ENCODE measurements at places on chromosomes 2 and 18.

- DNase-seq = no peak
These were observed 179.8 kb downstream of the HDAC4 start for GRCh38 chr2:239220981-239221396.

DNA sequence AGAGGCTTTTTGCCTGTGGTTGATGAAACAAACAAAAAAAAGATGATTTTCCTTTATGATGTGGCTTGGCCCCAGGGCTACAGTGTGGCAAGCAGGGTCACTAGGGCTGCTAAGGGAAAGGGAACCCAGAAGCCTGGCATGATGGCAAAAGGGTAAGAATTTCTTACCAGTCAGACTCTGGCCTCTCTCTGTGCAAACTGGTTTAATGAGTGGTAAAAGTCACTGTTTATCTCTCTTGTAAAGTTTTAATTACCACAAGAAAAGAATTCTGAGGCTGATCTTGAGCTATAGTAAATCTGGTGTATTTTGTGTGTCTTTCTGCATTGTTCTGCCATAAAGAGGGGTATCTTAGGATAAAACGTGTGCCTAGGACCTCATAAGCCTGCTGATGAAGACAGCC lies 275.4 kb downstream of the STK39 start:
- DNase-seq = peak; percentile 22

DNA sequence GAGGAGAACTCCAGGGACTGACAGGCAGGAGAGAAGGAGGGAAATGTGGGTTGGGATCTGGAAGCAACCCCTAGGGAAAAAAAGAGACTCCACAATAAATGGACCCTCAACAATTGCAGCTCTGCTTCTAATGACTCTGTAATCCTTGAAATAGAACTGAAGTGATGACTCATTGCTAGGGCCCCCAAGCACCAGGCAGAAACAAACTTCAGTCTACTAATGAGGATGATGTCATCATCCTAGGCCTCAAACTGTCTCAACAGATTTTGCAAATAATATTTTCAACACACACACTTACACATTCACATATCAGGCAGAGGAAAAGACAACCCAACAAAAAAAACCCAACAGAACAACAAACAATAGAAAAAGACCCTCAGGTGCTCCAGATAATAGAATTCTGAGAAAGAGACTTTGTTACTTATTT lies 143.3 kb downstream of the HDAC4 start:
- DNase-seq = peak; percentile 81

- no peak for DNase-seq
These were observed 446 bp upstream of the EFHD1 start for GRCh38 chr2:232632904-232633412.

- DNase-seq = no peak
These were observed 7.4 kb upstream of the MAT2A start for GRCh38 chr2:85531589-85531988.

DNA sequence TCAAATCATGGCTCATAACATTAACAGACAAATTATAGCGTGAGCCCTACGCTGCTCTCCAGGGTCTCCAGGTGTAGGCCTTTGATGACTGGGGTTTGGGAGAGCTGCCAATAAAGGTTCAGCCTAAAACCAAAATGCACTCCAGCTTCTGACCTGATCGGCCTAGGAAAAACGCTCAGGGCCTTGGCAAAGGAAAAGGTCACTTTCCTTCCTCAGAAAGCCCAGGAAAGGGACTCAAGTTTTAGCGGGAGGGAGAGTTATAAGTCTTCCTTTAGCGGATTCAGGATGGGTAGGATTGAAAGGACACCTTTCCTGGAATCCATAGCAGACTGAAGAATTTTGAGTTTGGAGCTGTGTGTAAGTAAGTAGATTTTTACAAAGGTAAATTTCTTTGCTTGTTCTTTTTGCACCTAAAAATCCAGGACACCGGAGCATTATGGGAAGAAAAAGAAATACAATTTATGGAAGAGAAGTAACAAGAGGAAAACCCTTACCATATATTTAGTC lies 8.8 kb downstream of the EVX2 start:
- no peak for DNase-seq

GRCh38 chr18:46814399-46814798 lies 57.5 kb upstream of the ST8SIA5 start:
- DNase-seq = no peak

- peak; percentile 81 for DNase-seq
These were observed 1.7 kb downstream of the ROCK2 start for GRCh38 chr2:11342551-11343367.

DNA sequence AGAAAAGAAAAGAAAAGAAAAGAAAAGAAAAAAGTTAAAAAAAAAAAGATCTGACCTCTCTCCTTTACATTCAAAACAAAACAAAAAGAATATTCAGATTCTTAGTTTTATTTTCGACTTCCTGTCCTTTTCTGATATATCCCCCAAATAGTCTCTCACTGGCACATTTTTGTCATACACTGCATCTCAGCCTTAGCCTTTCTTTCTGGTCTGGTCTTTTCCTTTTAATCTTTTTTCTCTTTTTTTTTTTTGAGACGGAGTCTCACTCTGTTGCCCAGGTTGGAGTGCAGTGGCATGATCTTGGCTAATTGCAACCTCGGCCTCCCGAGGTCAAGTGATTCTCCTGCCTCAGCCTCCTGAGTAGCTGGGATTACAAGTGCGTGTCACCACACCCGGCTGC lies 1.6 kb upstream of the RIOK3 start:
- DNase-seq = no peak

GRCh38 chr2:217900010-217900779 lies 102.6 kb downstream of the TNS1 start:
- peak; percentile 14 for DNase-seq

DNA sequence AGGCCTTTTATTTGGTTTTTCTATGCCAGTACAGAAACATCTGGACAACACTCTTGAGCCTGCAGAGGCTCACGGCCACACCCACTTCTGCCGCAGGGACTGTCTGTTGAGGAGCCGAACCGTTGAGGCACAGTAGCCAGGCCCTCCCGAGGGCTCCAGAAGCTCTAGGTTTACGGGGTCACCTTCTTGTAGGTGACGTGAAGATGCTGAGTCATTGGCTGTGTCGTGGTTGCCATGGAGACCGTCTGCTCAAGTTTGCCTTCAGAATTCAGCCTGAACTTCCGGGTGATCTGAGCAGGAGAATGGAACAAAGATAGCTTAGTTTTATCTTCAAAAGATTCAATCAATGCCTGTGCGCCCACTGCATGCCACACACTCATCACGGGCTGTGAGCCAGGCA lies 25.9 kb downstream of the BOK start:
- peak; percentile 51 for DNase-seq

DNA sequence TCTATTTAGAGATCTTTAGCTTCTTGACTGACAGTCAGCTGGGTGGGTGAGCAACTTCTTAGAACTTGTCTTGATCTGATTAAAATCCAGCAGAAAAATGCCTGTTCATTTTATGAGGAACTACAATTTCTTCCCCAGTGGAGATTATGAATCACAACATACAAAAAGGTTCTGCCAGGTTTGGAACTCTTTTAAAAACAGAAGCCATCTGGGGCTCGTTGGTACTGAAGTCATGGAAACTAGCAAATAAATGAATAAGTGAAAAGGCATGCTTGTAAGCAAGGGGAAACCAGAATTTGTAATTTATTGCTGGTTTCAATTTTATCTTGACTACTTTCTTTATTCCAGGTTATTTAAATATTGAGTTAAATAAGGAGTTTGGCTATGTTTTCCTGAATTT lies 767.4 kb downstream of the MBD2 start:
- DNase-seq = no peak

GRCh38 chr2:35082072-35082471 lies 1273.5 kb upstream of the CRIM1 start:
- no peak for DNase-seq

DNA sequence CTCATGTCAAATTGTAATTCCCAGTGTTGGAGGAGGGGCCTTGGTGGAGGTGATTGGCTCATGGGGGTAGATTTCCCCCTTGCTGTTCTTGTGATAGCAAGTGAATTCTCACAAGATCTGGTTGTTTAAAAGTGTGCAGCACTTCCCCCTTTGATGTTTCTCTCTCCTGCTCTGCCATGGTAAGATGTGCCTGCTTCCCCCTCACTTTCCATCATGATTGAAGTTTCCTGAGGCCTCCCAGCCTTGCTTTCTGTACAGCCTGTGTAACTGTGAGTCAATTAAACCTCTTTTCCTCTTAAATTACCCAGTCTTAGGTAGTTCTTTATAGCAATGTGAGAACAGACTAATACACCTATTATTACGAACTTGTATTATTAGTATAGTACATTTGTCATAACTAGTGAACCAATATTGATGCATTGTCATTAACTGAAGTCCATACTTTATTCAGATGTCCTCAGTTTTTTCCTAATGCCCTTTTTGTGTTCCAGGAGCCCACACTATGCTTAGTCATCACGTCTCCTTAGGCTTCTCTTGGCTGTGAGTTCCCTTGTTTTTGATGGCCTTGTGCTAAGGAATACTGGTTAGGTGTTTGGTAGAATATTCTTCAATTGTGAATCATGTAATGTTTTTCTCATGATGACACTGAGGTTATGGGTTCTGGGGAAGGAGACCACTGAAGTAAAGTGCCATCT lies 4.5 kb upstream of the MAP3K2 start:
- DNase-seq = peak; percentile 43

GRCh38 chr18:58320907-58321561 lies 277.0 kb downstream of the NEDD4L start:
- DNase-seq = peak; percentile 19

DNA sequence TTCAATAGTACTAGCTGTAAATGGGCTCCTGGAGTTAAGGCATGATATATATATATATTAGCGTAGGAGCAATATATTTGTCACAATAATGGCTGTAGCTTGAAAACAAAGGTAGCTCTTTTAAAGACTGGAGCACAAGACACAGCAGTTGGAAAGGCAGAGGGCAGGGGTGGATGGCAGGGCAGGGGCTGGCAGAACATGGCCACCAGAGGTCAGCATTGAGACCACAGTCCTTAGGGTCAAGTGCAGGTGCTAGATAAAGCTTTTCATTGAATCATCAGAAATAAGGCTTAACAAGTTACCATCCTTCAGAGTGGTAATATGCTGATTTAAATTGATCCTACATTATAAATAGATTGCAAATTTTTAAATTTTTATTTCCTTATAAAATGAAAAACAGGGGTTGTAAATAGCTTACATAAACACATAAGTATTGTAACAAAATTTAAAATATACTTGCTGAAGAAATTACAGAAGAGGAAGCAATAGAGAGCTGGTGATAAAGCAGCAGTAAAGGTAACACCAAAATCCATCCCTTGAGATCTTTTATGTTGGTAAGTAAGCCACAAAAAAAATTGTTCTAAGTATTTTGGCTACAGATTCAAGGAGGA lies 161.2 kb upstream of the PIEZO2 start:
- peak; percentile 65 for DNase-seq

GRCh38 chr2:239393941-239394340 lies 6.9 kb downstream of the HDAC4 start:
- no peak for DNase-seq

- DNase-seq = peak; percentile 79
These were observed 75.3 kb downstream of the LRRFIP1 start for GRCh38 chr2:237702441-237703391.

GRCh38 chr18:9714266-9715087 lies 6.4 kb downstream of the RAB31 start:
- DNase-seq = no peak

DNA sequence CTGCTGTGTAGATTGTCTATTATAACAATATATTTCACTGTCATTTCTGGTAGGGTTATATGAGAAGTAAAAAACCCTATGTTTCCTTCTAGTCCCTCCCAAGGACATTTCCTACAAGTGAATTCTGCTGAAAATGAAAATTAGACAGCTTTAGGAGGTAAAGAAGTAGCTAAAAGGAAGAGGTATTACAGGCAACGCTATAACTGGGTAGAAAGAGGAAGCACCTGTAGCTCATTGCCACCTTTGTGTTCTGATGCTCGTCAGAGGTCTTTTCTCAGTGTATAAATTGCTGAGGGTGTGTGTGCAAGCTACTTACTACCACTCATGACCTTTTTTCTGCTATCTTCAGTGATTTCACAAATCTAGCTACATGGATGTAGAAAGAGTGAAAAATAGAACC lies 1.4 kb downstream of the DNAJC10 start:
- DNase-seq = no peak

GRCh38 chr2:144615866-144616565 lies 96.1 kb upstream of the ZEB2 start:
- no peak for DNase-seq

DNA sequence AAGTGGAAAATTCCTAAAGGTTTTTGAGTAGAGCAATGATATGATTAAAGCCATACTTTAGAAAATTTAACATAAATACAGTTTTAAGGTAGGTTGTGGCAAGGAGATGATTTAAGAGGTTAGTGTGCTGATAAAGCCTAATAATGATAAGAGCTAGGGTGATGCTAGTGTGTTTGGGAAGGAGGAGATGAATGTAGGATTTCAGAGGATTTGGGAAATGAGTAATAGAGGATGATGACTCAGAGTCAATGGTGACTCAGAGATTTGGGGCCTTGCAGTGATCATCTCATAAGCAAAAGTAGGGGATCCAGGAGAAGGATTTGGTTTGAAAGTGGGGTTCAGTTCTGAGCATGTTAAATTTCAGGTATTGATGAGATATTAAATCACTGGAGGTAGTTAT lies 23.3 kb downstream of the STAMBP start:
- DNase-seq = peak; percentile 87

DNA sequence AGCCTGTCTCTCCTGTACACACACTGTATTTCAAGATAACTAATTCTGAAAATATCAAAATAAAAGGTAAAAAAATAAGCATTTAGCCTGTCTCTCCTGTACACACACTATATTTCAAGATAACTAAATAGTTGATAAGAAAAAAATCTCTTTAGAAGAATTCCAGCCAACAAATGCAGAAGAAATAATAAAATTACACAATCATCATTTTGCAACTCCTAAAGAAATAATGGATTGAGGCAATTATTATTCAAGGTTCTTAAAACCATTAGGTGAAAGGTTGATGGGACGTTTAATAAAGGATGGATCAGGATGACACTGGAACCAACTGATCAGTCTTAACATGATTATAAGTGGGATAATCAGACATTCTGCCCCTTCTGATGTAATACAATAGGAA lies 148.0 kb upstream of the FN1 start:
- DNase-seq = no peak

DNA sequence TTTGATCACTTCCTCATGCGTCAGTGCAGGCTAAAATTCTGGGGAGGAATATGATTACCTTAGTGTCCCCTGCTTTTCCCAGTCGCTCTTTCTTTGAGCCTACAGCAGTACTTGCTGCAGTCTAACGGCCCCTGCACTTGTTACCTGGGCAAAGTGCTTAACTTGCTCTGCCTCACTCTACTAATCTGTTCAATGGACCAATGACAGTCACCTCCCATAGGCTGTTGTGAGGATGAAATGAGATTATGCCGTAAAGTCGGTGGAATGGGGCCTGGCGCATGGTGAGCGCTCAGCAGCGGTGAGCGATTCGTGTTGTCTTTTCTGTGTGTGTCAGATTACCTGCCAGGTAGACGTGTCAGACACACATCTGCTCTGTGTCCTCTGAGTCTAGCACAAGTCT lies 5.3 kb downstream of the TNS1 start:
- no peak for DNase-seq

DNA sequence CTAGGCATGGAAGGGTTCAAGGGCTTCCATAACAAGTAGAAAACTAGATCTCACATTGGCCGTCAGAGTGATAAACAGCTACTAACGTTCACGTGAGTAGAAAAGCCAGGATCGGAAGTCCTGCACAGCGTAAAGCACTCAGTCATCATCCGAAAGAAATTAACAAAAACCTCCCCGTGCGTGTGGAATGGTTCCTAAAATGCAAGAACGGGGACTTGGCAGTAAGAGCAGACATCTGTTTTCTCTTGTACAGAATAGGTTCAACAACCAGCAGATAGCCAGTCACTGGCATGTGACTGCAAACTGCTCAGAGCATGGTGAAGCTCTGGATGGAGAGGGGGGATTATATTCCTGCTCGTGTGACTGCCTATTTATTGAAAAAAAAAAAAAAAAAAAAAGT lies 106.9 kb upstream of the ITGB6 start:
- no peak for DNase-seq

- DNase-seq = no peak
These were observed 15.5 kb downstream of the HDLBP start for GRCh38 chr2:241300000-241300399.
